GM23338 (cell line): ENCODE measurements at places on chromosomes 1 and 21.
A peak's percentile ranks its signal among the peaks of the same experiment; 100 is the strongest.

DNA sequence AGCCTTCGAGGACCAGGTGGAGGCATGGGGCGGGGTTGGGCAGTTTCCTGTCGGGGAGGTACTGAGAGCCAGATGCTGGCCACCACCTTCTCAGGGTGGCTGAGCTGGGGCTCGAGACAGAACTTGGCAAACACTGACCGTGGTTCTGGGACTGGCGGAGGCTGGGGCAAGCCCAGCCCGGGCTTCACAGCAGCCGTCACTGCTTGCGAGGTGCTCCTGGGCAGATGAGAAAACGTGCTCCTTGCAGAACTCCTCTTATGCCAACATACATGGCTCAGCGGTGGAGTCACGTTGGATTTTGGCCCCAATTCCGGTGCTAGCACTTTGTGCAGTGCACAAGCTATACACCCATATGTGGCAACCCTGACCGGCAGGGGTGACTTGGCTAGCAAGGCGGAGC lies 69.2 kb downstream of the RUNX3 start:
- DNase-seq: no peak

DNA sequence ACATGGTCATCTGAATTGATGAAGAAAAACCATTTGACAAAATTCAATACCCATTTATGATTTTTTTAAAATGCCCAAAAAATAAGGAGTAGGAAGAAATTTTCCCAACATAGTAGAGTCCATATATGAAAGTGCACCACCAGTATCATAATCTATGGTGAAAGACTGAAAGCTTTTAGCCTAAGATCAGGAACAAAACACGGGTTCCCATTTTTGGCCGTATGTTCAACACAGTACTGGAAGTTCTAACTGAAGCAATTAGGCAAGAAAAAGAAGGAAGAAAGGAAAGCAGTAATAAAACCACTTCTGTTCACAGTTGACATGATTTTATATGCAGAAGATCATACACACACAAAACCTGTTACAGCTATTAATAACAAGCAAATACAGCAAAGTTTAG lies 227.8 kb upstream of the RAB4A start:
- no peak for DNase-seq

GRCh38 chr1:208069908-208070307 lies 159.0 kb upstream of the CD34 start:
- no peak for DNase-seq

- DNase-seq: no peak
Observed at GRCh38 chr1:6389971-6390370, 3.6 kb downstream of the ACOT7 start.

GRCh38 chr1:15702722-15703550 lies 18.8 kb downstream of the PLEKHM2 start:
- peak; percentile 58 for DNase-seq

DNA sequence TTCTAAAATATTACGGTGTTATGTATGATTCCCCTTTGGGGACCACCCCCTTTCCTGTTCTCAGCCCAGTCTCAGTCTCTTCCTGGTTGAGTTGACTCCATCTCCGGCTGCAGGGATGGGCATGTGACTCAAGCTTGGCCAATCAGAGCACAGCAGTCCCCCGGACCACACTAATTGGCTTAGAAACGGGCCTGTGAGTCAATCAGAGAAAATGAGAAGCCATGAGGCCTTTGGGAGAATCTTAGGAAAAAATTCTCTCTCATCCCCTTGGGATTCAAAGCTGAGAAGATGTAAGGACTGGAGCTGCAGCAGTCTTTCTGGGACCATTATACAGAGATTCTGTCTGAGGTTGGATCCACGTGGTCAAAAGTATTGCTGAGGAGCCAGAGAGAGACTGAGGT lies 10.7 kb upstream of the FHAD1 start:
- no peak for DNase-seq
